ENCODE measurements at places on chromosomes 3 and 15.

- no peak for DNase-seq
These were observed 178.6 kb downstream of the KCNAB1 start for GRCh38 chr3:156298938-156299337.

GRCh38 chr3:87088993-87089841 is 98.3 kb upstream of the VGLL3 start:
- peak; percentile 83 for DNase-seq

- DNase-seq = no peak
These were observed 38.2 kb downstream of the HACL1 start for GRCh38 chr3:15563190-15563589.

DNA sequence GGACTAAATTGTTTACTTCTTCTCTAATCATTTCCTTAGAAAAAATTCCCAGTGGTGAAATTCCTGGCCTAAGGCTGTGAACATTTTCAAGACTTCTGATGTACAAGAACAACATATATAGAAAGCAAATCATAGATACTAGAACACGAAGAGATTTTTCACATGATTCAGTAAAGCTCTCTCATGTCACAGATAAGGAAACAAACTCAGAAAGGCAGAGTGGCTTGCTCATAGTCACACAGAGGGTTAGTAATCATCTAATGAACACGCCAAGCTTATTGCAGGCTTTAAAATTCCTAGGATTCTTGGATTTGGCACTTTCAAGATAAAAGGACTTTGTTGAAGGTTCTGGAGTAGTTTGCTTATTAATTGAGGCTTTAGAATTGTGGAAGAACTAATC is 26.2 kb downstream of the CRTAP start:
- DNase-seq = no peak

Measured in M059J (cell line).